ENCODE measurements at places on chromosomes 16 and 17.

DNA sequence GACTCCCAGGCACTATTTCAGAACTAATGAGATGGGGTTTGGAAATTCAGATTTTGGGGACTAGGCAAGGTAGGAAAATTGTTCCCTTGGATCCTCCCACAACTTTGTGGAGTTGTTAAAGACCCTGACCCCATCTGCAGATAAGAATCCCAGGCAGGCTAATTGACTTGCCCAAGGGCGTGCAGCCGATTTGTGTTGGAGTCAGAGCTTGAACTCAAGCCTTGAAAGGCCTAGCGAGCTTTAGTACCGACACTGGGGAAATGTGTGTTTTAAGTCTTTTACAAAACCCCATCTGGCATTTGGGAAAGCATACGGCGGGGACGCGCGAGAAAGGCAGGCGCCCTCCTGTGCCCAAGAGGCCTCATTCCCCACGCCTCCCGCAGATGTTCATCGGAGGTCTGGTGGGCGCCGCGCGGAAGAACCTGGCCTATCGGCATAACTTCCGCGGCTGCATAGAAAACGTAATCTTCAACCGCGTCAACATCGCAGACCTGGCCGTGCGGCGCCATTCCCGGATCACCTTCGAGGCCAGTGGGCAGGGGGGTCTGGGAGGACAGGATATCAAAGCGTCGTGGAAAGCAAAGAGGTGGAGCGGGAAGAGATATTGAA, 4.3 kb downstream of the CNTNAP1 start:
- no peak for DNase-seq

GRCh38 chr17:77848257-77848656, 110.2 kb upstream of the TNRC6C start:
- no peak for DNase-seq

GRCh38 chr16:84508502-84508901, 4.0 kb upstream of the MEAK7 start:
- DNase-seq = no peak

DNA sequence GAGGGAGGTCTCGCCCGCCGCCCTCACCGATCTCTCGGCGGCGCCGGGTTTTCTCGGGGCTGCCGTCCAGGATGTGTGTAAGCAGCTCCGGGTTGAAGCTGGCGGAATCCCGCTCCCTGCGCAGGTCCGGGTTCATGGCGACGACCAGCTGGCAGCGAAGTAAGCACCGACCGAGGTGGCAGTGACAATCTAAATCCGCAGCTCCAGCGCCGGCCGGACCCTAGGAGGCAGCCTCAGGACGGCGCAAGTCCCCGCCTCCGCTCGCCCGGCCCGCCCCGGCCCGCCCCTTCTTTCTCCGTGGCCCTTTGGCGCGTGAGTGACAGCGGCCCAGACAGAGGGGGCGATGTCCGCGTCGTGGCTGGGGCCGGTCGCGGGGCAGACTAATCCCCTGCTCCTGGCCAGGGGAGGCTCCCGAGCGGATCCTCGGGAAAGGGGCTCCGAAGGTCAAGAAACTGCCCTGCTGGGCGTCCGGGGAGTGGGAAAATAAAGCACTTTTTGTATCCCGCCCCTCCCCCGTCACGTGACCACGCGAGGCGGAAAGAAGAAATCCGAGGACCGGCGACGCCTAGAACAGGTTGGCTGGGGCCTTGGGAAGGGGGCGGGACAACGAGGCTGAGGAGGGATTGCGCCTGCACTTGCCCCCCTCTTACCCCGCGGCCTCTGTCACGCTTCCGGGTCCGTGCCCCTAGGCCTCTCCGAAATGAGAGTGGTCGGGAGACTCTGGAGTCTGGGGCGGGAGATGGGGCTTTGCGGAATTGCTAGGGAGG, at the start of the genes ACOX1 and TEN1:
Gene ACOX1, minus strand, starts transcription at position 229 of the 767 bp plus-strand sequence. Its CDS starts 93 bp downstream, at position 136.
Gene TEN1, plus strand, starts transcription at position 303 of the 767 bp plus-strand sequence. CDS start 6,953 bp downstream, outside the sequence.
- peak; percentile 93 for DNase-seq

DNA sequence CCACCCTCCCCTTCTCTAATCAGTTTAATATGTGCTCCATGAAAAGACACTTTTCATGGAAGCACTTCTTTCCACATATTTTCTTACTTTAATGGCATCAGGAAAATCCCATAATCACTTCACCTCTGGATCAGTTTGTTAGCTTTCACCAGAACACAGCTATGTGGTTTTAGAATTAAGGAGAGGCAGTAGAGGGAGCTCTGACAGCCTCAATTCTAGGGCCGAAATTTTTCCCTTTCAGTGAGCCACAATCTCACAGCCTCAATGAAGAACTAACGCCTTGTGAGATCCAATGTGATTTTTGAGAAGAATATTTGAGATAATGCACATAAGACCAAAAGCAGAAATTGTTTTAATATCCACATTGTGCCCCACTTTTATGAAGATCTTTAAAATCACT, 1494.0 kb upstream of the CDH8 start:
- DNase-seq = no peak

DNA sequence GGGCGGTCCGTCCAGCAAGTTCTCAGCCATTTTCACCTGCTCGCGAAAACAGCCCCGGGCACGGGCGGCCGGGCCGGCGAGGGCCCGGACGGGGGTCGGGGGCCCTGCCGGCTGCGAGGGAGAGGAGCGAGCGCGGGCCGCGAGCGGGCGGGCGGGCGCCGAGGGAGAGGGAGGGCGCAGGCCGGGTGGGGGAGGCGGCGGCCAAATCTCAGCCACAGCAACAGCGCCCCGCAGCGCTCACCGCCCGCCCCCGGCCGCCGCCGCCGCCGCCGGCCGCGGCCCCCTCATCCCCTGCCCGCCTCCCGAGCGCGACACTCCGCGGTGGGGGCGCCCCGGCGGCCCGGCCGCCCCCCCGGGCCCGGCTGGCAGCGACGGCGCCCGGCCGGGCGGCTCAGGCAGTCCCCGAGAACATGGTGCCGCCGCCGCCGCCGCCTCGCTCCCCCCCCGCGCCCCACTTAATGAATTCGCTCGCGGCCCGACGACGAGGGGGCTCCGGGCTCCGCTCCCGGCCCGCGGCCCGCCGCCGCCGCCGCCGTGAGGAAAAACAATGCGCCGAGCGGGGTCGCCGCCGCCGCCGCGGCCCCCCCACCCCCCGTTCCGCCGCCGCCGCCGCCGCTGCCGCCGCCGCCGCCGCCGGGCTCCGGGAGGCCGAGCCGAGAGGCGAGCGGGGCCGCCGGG, 487 bp downstream of the CREBBP start:
- DNase-seq = peak; percentile 83

GRCh38 chr16:1825864-1826690, 548 bp downstream of the HAGH start:
- peak; percentile 59 for DNase-seq

DNA sequence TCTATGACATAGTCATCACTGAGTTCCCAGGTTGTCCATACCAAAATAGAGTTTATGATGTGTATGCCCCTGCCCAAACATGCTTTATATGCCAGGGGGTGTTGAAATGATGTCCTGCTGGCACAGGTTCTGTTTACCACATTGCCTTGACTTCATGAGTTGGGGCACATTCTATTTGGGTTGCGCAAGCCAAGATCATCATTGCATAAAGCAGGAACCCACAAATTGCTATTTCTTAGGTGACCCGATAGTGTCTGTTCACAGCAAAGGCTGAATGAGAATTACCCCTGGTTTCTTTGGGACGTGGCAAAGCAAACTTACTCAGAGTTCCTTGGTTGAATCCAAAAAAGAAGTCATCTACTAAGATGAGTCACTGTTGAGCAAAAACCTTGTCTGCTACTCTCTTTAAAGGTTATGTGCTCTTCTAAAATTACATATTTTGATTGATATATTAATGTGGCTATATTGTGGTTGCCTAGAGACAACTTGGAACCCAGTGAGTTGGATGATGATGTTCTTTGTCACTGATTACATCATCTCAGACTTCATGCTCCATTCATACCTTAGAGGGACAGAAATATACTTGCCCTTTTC, 912.6 kb upstream of the SOX9 start:
- DNase-seq = peak; percentile 22

GRCh38 chr17:305090-305976, 47.3 kb downstream of the RPH3AL start:
- DNase-seq = no peak

DNA sequence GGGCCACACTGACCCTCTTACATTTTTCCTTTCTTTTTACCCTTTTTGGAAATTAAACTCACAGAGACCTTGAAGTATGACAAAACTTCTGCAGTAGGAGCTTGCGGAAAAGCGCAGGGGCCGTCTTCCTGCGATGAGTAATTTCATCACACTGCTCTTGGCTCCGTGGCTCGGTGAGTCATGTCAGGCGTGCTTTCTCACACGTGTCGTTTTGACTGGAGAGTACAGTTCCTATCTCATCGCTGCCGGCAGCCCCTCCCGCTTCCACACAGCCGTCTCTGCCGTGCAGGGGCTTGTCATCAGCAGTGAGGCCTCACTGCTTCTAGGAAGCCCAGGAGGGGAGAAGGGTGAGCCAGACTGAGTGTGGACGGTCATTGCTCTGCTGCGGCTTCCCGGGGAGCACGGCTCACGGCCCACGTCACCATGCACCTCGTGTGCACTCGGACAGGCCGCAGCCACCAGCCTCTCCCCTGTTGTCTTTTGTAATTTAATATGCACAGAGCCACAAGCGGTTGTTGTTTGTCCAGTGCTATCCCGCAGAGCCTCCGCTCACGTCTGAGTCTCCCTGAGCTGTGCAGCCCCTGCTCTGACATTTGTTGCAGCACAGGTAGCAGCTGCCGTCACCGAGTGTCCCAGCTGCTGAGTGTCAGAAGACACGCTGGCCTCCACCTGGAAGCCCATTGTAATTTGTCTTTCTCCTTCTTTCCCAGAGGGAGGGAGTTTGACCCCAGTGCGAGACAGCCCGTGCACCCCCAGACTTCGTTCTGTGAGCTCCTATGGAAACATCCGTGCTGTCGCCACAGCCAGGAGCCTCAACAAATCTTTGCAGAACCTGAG, 99.4 kb upstream of the CHMP6 start:
- DNase-seq = peak; percentile 97

GRCh38 chr16:21179126-21179982, 20.9 kb downstream of the LDAF1 start:
- DNase-seq = no peak

DNA sequence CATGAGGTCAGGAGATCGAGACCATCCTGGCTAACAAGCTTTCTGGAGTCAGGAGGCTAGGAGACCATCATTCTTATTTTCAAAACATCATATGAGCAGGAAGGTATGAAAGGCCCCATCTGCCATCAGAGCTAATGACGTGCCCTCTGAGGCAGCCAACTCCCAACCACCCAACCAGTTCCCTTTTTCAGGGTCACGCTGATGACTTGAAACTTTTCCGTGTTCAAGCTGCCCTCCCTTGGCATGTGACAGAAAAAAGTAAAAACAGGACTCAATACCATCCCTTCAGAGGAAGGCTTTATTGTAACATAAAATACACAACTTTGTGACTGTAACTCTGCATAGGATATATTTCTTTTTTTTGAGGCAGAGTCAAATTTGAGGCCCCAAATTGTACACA, 4.6 kb upstream of the GHDC start:
- no peak for DNase-seq

DNA sequence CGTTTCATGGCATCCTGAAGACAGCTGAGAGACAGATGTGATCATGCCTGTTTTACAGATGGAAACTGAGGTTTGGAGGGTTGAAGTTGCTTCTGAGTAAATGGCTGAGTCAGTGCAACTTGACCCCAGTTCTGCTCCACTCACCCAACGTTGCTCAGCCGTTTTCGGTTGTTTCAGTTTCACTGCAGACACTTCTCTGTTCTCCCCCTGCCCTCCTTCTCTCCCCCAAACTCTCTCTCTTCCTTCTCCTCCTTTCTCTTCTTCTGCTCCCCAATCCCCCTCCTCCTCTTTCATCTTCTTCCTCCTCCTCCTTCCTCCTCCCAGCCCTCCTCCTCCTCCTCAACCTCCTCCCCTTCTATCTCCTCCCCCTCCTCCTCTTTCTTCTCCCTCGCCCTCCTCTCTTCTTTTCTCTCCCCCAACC, 9.4 kb upstream of the CEP20 start:
- DNase-seq = peak; percentile 28

DNA sequence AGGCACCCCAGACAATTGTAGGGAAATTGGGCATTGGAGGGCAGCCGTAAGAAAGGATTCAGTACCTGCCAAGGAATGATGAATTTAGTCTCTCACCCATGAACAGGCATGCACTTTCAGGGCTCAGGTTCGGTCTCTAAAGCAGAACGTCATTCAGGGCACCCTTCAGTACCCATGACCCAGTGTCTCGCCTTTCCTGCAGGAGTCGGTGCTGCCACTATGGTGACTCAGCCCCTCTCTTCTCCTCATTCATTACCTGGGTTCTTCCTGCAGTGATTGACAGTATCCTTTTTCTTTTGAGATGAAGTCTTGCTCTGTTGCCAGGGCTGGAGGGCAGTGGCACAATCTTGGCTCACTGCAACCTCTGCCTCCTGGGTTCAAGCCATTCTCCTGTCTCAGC, 8.4 kb downstream of the SOST start:
- DNase-seq = no peak

DNA sequence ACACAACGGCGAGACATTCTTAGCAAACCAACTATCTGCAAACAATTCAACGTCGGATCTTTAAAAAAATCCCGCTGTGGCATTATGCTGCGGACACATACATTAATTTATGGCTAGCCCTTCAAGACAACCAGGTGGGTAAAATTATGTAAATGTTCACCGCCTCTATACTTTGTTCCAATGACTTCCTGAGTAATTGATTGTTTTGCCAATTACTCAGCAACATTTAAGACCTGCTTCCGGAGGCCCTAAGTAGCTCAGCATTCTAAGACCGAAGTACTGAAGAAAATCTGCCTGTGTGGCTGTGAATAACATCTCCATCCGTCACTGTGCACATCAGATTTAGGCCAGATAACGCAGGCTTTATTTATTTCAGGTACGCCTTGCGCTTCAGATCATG, 23.3 kb downstream of the QPRT start:
- no peak for DNase-seq

DNA sequence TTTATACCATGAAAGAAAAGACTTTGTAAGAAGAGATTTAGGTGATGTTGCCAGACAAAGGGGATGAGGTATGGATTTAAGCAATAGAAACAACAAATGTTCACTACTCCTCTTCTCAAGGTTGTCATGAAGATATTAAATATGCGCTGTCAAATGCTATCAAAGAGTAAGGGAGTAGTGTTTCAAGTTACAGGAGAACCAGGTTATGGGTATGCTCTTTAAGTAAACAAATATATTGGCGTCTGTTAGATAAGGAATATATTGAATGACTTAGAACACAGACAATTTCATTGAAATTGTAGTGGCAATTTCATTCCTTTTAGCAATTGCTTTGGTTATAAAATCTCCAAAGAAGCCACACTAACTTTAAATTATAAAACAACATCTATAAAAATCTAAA, 229.0 kb downstream of the FTO start:
- DNase-seq = no peak
